ENCODE measurements at places on chromosomes 11 and 22.
A peak's percentile ranks its signal among the peaks of the same experiment; 100 is the strongest.

DNA sequence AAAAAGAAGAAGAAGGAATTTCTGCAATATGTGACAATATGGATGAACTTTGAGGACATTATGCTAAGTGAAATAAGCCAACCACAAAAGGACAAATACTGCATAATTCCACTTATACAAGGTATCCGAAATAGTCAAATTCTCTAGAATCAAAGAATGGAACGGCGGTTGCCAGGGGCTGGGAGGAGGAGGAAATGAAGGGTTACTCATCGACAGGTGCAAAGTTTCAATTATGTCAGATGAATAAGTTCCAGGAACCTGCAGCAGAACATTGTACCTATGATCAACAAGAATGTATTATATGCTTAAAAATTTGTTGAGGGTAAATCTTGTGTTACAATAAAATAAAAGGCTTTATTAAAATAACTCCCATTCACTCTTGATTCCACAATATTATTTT, 49.0 kb downstream of the SC5D start:
- DNase-seq, result no peak

DNA sequence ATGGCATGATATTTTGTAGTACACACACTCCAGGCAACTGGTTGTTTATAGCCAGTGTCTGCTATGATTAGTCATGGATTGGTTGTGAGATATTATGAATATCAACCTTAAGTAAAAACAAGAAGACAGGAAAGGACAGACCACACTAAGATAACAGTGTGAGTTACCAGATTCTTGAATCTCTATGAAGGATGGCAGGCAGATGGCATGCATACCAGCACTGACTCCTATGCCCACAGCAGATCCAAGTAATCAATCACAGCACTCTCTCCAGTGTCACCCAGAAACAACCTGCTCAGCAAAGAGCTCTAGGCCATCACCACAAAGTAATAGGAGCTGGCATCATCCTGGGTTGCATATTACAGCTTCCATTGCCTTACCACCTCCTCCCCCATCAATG, 116.6 kb downstream of the GALNT18 start:
- DNase-seq, result no peak

- DNase-seq, result no peak
These were observed 252.0 kb downstream of the BRD1 start for GRCh38 chr22:49575703-49576081.

- DNase-seq, result peak; percentile 82
These were observed 11.5 kb downstream of the YPEL4 start for GRCh38 chr11:57638005-57638781.

All from H4 (cell line).